SK-N-SH (cell line): ENCODE measurements at places on chromosomes 2 and 18. TPM values are rescaled to one million over a fixed set of nuclear protein-coding genes. Genes with fewer than 3 reads are reported as not detected.

- peak; percentile 51 for DNase-seq
Observed at GRCh38 chr2:241808721-241809382, at the start of gene NEU4. Gene NEU4 (plus strand): TSS chr2:241809193. CDS start chr2:241814485, 5,292 bp downstream.

DNA sequence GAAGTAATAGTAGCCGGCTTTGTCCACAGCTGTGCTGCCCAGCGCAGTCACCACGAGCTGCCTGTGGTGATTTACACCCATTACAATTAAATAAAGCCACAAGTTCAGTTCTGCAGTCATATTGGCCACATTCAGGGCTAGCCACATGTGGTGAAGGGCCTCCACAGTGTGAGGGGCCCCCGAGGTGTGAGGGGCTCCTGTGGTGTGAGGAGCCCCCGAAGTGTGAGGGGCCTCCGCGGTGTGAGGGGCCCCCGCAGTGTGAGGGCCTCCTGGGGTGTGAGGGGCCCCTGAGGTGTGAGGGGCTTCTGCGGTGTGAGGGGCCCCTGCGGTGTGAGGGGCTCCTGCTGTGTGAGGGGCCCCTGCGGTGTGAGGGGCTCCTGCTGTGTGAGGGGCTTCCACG is 191.2 kb downstream of the CTIF start:
- no peak for DNase-seq

- DNase-seq = no peak
Observed at GRCh38 chr2:212245880-212246279, 292.7 kb downstream of the ERBB4 start.

GRCh38 chr2:65377556-65378192 is 54.7 kb downstream of the SPRED2 start:
- DNase-seq = no peak

GRCh38 chr2:189543367-189543766 is 37.2 kb downstream of the SLC40A1 start:
- DNase-seq = no peak

GRCh38 chr18:28095631-28096030 is 81.3 kb downstream of the CDH2 start:
- DNase-seq = no peak

DNA sequence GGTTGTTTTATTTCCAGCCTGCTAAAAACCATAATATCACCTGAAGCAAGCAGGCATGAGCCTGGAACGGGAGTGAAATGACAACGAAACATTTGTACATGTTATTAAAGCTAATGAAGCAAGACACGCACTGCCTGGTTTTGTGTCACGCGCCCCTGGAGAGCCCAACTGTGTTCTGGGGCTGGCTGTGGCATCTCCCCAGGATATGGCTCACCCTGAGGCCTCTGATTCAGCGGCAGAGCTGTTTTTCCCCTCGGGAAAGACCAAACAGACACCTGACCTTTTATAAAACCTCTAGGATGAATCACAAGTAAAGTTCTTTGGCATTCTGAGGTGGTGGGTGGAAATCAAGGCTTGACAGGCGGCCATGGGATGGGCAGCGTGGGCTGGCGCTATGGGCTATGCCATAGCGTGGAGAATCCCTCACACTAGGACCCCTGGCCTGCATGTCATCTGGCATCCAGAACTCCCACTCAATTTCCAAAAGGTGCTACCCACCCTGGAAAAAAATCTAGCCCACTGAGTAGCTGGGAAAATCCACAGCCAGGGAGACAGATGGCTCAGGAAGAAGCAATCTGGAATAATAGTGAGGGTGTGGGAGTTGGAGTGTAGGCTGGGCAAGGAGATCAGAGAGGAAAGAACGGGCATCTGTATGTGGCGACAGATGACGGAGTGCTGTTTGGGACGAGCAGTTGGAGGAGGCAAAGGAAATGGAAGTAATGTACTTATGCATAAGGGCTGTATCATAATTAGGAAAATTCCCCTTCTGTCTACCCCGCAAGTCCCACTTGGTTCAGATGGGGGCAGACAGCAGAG is 262.0 kb downstream of the AFF3 start:
- peak; percentile 20 for DNase-seq

GRCh38 chr2:46564350-46564749 is 85.0 kb downstream of the TMEM247 start:
- DNase-seq = no peak

GRCh38 chr18:26617151-26617554 is 68.8 kb upstream of the KCTD1 start:
- no peak for DNase-seq

DNA sequence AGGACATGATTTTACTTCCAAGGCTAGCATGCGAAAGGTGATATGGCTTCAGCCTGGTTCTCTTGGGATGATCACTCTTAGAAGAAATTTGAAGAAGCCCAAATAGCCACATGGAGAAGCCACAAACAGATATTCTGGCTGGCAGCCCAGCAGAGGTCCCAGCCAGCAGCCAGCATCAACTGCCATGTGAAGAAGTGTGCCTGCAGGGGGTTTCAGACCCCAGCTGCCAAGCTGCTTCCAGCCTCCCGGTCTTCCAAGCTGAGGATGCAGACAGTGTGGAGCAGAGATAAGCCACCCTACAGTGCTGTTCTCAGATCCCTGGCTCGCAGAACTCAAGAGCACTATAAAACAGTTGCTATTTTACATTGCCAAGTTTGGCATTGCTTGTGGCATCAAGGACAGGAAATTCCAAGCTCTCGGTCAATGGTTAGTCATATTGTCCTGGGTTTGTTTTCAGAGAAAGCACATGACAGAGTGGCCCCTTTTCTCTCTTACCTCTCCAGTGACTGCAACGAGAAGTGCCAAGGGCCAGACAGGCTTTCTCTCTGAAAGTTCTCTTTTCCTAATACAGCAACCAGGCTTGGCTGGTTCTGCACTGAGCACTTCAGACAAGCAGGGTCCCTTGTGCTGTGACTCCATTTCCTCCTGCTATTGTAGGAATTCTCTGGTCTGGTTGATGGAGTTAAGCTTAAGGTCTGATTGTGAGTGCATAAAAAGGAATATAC is 223.7 kb downstream of the ANKRD30B start:
- DNase-seq = no peak

- no peak for DNase-seq
Observed at GRCh38 chr18:394987-395362, 105.5 kb downstream of the COLEC12 start.

DNA sequence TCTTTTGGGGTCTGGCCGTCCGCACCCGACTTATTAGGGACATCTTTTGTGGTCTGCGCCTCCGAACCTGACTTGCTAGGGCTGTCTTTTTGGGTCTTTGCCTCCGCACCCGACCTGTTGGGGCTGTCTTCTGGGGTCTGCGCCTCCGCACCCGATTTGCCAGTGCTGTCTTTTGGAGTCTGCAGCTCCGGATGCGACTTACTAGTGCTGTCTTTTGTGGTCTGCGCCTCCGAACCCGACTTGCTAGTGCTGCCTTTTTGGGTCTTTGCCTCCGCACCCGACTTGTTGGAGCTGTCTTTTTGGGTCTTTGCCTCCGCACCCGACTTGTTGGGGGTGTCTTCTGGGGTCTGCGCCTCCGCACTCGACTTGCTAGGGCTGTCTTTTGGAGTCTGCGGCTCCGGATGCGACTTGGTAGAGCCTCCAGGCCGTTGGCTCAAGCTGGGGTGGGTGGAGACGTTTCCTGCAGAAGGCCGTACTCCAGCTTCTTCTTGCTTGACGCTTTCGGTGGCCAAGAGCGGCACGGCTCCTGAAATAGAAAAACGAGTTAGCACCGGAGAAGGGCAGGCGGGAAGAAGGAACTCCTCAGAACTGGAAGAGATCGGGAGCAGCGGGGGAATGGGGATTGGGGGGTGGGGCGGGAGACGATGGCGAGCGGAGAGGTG is 498 bp downstream of the TGOLN2 start:
- no peak for DNase-seq

DNA sequence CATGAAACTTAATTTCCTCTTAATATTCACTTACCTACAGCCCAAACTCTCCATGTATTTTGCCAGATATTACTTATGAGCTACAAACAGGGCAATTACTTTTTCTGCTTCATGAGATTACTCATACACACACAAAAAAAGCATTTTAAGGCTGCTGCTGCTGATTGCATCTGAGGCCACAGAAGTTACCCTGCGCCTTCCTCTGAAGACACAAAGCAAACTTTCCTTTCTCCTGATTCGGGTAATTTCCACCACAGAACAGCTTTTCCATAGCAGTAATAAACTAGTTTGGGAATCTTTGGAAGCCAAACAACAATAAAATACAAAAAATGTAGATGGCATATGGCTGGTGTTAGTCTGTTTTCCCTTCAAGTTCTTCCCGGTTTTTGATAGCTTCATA is 6.2 kb downstream of the TTC32 start:
- no peak for DNase-seq

DNA sequence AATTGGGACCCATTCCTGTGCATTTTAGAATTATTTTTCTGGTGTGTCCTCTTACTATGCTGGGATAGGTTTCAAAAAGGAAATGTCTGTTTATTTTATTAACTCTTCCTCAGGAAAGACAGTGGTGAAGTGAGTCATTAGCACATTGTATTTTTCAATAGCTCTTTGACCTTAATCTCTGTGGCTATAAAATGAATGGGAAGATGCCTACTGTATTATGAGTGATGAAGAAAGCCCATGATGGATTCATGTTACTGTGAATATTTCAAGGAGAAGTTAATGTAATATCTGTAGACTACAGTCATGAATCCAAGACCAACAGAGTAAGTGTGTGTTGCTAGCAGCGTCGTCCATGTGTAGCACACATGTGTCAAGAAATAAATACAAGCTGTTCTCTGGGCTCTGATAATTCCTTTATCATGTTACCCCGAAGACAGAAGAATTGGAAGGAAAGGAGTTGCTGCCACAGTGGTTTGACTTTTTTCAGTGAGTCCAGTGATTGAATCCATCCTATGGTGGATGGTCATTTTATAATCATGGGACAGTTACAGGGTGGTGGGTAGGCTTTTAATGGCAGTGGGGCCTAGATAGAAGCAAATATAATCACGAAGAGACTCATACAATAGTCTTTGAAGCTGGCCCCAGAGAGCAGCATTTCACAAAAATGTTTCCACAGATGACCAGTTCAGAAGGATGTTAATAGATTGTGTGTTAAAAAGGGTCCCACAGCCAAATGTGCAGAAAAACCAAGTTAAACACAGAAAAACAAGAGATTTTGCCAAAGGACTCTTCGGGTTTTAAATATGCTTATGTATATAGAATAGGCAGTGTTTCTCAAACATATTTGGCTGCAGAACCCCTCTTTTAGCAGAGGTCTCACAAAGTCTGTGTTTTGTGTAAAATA is 239.7 kb upstream of the RASGRP3 start:
- DNase-seq = no peak

- DNase-seq = no peak
Observed at GRCh38 chr2:121078899-121079298, 206.1 kb downstream of the TFCP2L1 start.

DNA sequence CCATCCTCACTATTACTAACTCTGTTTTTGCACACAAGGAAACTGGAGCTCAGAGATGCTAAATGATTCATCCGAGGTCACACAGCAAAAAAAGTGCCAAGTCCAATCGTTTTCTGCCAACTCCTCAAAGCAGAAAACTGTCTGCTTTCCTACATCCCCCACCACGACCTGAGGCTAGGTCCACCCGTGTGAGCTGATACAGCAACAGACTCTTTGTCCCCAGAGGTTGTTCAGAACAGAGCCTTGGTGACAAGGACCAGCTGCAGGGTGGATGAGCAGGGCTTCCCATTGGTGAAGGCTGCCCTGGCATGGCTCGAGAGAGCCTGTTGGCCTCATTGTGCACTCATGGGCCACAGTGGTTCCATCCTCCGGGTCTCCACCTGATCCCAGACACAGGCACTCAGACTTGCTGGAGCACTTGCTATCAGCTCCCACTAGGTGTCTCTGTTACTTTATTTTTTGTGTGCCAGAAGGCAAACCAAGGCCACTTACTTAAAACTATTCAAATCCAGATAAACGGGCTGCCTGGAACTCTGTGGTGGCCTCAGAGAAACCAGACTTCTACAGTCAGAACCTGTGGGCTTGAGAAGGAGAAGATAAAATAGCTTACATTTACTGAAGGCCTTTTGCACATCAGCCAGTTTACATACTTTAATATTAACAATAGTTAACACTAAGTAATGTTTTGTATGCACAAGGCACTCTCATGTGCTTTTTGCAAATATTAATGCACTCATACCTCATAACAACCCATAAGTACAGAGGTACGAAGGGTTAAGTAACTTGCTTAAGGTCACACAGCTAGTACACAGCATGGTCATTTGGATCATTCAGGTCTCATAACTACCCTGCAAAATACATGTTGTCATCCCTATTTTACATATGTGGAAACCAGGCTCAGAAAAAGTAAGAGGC is 62.9 kb upstream of the CTIF start:
- peak; percentile 73 for DNase-seq

GRCh38 chr18:68299906-68300305 is 415.0 kb downstream of the TMX3 start:
- DNase-seq = no peak

GRCh38 chr2:233130481-233131020 is 70.4 kb downstream of the INPP5D start:
- DNase-seq = no peak

- DNase-seq = no peak
Observed at GRCh38 chr2:26516246-26516645, 38.3 kb upstream of the OTOF start.

GRCh38 chr18:78965917-78966792 is 13.5 kb upstream of the SALL3 start:
- no peak for DNase-seq

DNA sequence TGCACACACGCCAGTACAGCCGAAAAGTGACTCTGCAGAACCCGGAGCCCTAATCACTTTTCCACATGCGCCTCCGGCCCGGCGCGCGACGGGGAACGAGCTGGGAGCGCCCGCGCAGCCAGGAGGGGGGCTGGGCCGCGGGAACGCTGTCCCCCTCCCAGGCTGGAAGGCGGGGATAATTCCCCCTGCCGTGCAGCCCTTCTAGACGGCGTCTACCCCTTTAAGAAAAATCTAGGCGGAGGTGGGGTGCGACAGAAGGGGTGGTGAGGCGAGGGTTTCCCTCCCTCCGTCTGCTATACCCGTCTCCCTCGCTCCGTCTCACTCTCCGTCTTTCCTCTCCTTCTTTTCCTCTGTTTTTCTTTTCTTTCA is 2.4 kb downstream of the CYP26B1 start:
- peak; percentile 69 for DNase-seq

DNA sequence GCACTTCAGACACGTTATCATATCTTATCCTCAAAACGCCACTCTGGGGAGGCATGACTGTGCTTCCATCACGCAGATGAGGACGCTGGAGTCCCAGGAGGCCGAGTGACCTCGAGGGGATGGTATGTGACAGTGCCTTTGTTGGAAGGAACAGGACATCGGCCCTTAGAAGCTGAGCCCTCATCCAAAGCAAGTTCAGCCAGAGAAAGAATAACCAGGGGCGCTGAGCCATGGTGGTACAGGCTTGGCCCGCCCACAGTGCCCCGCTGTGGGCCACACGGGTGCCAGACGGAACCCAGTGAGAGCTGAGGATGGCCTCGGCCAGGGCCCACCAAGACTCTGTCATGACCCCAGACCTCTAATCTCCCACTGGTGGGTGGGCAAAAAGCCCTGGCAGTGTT is 31.3 kb downstream of the HS1BP3 start:
- no peak for DNase-seq

GRCh38 chr2:108535357-108535631 is 1.0 kb downstream of the LIMS1 start:
- DNase-seq = no peak

The MC2R gene
- polyA plus RNA-seq = not detected in 2 replicates

The GULP1 gene
- 33.8 and 35.0 TPM in 2 replicates for polyA plus RNA-seq

The CDH19 gene
- not detected in 2 replicates for polyA plus RNA-seq

The CCDC178 gene
- not detected in 2 replicates for polyA plus RNA-seq

The NYAP2 gene
- not detected in 2 replicates for polyA plus RNA-seq

The GALR1 gene
- not detected in 2 replicates for polyA plus RNA-seq

The CFAP65 gene
- 0.95 and 1.7 TPM in 2 replicates for polyA plus RNA-seq

The TUBA3E gene
- polyA plus RNA-seq = not detected in 2 replicates

The IL1F10 gene
- polyA plus RNA-seq = not detected in 2 replicates

The RIT2 gene
- 0.06 TPM in 1 of 2 replicates, not detected in the other for polyA plus RNA-seq

The TRAF3IP1 gene
- polyA plus RNA-seq = 9.7 and 15.0 TPM in 2 replicates

The ADGRF3 gene
- 0.10 and 0.31 TPM in 2 replicates for polyA plus RNA-seq

The DSG2 gene
- not detected in 2 replicates for polyA plus RNA-seq

The FASTKD2 gene
- polyA plus RNA-seq = 15.1 and 22.8 TPM in 2 replicates

The MEMO1 gene
- 54.3 and 66.7 TPM in 2 replicates for polyA plus RNA-seq
